Inflammatory macrophage treated with lipopolysaccharide for 1 hour (primary cell): ENCODE measurements at places on chromosomes 1 and 21.

GRCh38 chr1:208133355-208133754, 110.8 kb downstream of the PLXNA2 start:
- DNase-seq = no peak

DNA sequence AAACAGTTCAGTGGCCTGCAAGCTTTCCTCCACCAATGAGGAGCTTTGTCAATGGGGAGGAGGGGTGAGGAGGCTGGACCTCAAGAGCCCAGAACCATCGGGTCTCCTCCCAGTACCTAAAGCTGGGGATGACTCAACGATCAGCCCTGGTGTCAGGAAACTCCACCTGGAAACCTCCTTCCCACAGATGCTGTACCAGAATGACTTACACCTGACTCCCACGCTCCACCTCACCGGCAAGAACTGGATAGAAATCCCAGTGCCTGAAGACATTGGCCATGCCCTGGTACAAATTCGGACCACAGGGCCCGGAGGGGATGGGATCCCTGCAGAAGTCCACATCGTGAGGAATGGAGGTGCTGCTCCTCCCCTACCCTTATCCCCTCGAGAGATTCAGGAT, 11.4 kb downstream of the TMEM81 start:
- DNase-seq = no peak

- DNase-seq = no peak
Observed at GRCh38 chr1:76868154-76868882, 1.0 kb downstream of the ST6GALNAC5 start.

DNA sequence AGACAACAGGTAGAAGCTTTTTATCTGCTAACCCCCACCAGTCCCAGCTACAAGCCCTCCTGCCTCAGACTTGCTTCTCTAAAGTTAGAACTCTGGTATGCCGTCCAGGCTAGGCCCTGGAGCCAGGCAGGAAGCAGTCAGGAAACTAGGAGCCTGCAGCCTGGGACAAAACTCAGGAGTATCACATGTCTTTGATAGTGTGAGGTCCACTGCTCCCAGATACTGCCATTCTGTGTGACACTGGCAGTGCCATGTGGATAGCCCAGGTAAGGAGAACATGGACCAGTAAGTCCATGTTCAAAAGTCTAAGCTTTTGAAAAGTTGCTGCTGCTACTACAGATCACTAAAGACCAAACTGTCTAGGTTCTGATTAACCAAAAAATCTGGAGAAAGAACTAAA, 45.4 kb downstream of the NPHS2 start:
- DNase-seq = no peak

DNA sequence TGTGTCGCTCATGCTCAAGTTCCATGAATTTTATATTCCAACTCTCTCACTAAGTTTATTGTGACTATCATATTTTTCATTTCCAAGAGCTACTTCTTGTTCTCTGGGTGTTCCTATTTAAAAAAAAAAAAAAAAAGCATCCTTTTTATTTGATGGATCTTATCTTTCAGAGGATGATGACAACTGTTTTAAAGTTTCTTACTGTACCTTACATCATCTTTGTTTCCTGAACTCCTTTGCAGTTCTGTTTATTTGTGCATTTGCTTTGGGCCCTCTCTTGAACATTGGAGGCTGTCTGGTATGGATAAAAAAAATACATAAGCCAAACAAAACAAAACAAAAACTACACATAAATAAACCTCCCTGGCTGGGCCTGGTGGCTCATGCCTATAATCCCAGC, 32.1 kb upstream of the FAM20B start:
- no peak for DNase-seq

- DNase-seq = no peak
Observed at GRCh38 chr1:37325509-37326437, 148.6 kb upstream of the ZC3H12A start.

GRCh38 chr1:45879885-45880598, 76.6 kb downstream of the MAST2 start:
- DNase-seq = peak; percentile 50

- DNase-seq = no peak
Observed at GRCh38 chr1:21625390-21626190, 43.6 kb downstream of the RAP1GAP start.

- DNase-seq = no peak
Observed at GRCh38 chr1:61436491-61437120, 288.3 kb downstream of the TM2D1 start.

DNA sequence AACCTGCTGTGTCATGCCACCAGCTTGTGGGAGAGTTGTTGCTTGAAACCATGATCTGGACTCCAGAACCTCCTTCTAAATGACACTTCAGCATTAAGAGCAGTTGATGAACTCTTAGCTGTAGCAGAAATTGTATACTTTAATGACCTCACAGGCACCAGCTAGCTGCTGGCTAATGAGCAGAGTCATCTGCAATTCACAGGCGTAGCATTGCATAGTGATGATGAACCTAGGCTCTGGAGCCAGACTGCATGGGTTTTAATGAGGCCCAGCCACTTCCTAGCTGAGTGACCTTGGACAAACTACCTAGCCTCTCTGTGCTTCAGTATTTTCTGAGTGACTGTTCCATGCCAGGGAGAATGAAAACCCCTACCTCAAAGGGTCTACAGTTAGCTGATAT, 407.1 kb downstream of the LMO4 start:
- no peak for DNase-seq

DNA sequence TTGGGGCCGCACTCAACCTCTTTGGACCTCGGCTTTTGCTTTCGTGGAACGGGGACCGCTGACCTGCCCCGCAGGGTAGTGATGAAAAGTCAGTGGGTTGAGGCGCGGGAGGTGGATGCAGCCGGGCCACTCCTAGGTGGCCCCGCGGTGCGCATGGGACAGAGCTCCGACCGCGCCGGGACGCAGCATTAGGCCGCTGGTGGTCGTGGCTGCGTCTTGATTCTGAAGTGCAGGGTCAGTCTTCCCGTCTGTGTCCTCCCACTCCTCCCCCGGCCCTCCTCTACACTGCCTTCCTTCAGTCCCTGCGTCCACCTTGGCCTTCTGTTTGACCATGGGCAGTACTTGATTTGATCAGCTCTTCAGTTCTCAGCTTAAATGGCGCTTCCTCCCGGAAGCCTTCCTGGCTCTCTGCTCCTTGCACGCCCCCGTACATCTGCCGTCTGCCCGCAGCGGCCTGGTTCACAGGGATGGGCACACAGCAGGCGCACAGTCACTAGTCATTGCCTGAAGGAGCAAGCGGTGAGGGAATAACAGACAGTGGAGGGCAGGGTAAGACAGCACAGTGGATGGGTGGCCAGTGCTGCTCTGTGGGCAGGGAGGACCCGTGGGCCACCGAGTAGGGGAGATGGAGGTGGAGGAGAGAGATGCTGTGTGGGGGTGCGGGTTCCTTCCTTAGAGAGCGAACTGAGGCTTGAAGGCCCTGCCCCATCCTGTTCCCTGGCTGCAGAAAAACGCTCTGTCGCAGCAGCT, 633 bp downstream of the THEMIS2 start:
- peak; percentile 68 for DNase-seq

DNA sequence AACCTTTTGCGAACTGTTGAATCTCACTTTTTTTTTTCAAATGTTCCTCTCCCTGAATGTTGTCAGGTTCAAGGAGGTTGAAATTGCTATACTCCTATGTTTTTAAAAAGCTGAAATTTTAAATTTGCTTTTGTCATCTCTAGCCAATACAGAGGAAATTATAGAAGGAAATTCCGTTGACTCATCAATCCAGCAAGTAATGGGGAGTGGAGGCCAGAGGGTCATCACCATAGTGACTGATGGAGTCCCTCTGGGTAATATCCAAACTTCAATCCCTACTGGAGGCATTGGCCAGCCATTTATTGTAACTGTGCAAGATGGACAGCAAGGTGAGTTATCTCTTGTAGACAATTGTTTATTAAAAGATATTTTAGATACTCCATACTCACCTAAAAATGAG, 36.3 kb downstream of the GABPB2 start:
- DNase-seq = peak; percentile 6

- no peak for DNase-seq
Observed at GRCh38 chr1:23906731-23907130, 6.4 kb downstream of the CNR2 start.
